ENCODE measurements at places on chromosomes 3 and 15.

- no peak overlapping the region for H3K27ac ChIP-seq
- no peak overlapping the region for H3K4me3 ChIP-seq
- no peaks in the 10 kb centered on the region for H3K36me3 ChIP-seq
- no peak for DNase-seq
- no peaks in the 10 kb centered on the region for H3K27me3 ChIP-seq
- peaks cover 5% of the 10 kb centered on the region for H3K4me1 ChIP-seq
Observed at GRCh38 chr3:147297761-147298350, 108.5 kb downstream of the ZIC4 start.

- H3K36me3 ChIP-seq, result no peaks in the 10 kb centered on the region
- no peak for DNase-seq
- H3K4me3 ChIP-seq, result no peak overlapping the region
- H3K4me1 ChIP-seq, result no peaks in the 10 kb centered on the region
- H3K27me3 ChIP-seq, result no peaks in the 10 kb centered on the region
- H3K27ac ChIP-seq, result no peak overlapping the region
Observed at GRCh38 chr15:39728845-39729244, 53.8 kb downstream of the FSIP1 start.

GRCh38 chr3:177512945-177513814 is 315.9 kb upstream of the TBL1XR1 start:
- no peak for DNase-seq
- no peak overlapping the region for H3K4me3 ChIP-seq
- H3K36me3 ChIP-seq, result no peaks in the 10 kb centered on the region
- no peaks in the 10 kb centered on the region for H3K27me3 ChIP-seq
- no peak overlapping the region for H3K27ac ChIP-seq

DNA sequence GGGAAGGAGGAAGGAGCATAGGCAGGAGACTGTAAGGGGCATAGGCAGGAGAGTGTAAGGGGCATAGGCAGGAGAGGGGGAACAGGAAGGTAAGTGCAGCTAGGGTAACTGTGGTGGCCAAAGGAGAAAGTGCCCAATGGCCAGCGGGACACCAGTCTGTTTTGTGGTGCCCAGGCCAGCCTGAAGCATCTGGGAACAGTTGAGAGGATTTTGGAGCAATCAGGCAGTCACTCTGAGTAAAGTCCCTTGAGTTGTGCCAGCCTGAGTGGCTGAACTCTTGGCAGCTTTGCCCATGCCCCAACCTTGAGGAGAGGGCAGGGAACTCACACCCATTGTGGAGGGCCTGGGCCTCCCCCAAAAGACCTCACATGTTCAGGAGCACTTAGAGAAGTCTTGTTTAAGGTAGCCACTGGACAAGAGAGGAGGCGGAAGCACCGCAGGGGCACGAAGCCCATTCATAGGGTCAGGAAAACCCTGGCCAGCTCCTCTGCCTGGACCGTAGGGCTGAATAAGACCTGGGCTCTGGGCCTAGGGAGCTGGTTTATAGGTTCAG is 3.5 kb upstream of the TGM5 start:
- H3K36me3 ChIP-seq, result no peaks in the 10 kb centered on the region
- H3K4me1 ChIP-seq, result peaks cover 8% of the 10 kb centered on the region
- no peak overlapping the region for H3K27ac ChIP-seq

- H3K27ac ChIP-seq, result no peak overlapping the region
- no peak for DNase-seq
- H3K36me3 ChIP-seq, result no peaks in the 10 kb centered on the region
- no peaks in the 10 kb centered on the region for H3K27me3 ChIP-seq
- H3K4me3 ChIP-seq, result no peak overlapping the region
- no peaks in the 10 kb centered on the region for H3K4me1 ChIP-seq
Observed at GRCh38 chr3:105979961-105980360, 111.1 kb upstream of the CBLB start.

- H3K36me3 ChIP-seq, result no peaks in the 10 kb centered on the region
- DNase-seq, result no peak
- H3K4me3 ChIP-seq, result no peak overlapping the region
- H3K4me1 ChIP-seq, result peaks cover 8% of the 10 kb centered on the region
Observed at GRCh38 chr3:39250116-39250747, 29.6 kb downstream of the CX3CR1 start.

DNA sequence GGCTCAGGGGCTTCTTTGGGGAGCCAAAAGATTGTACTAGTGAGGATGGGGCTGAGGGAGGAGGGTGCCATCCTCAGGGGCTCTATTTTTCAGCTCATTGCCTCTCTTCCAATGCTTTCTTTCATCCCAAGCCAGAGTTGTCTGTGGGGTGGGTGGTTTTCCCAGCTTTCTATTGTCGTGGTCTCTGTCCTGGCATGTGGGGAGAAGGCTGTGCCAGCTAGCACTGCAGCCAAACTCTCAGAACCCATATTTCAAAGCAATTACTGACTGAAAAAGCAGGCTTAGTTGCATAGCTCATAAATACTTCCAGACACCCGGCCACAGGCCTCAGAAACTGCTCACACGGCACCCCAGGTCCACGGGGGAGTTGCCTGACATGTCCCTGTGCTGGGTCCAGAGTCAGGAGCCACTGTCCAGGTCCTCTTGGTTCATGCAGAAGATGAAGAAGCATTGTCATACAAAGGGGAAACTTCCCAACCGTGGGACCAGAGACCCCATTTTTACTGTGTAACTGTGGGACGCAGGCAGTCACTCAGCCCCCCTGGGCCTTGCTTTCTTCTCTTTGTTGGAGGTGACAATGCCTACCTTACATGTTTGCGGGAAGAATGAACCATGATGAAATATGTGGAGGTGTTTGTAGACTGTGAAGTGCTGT is 27.6 kb downstream of the FGD5 start:
- H3K27ac ChIP-seq, result peak overlapping the region; percentile 56
- H3K4me3 ChIP-seq, result no peak overlapping the region
- peaks cover 53% of the 10 kb centered on the region for H3K4me1 ChIP-seq
- no peaks in the 10 kb centered on the region for H3K36me3 ChIP-seq

GRCh38 chr3:179513862-179514261 is 48.9 kb upstream of the ACTL6A start:
- H3K4me3 ChIP-seq, result no peak overlapping the region
- H3K4me1 ChIP-seq, result no peaks in the 10 kb centered on the region
- no peaks in the 10 kb centered on the region for H3K27me3 ChIP-seq
- H3K27ac ChIP-seq, result no peak overlapping the region

DNA sequence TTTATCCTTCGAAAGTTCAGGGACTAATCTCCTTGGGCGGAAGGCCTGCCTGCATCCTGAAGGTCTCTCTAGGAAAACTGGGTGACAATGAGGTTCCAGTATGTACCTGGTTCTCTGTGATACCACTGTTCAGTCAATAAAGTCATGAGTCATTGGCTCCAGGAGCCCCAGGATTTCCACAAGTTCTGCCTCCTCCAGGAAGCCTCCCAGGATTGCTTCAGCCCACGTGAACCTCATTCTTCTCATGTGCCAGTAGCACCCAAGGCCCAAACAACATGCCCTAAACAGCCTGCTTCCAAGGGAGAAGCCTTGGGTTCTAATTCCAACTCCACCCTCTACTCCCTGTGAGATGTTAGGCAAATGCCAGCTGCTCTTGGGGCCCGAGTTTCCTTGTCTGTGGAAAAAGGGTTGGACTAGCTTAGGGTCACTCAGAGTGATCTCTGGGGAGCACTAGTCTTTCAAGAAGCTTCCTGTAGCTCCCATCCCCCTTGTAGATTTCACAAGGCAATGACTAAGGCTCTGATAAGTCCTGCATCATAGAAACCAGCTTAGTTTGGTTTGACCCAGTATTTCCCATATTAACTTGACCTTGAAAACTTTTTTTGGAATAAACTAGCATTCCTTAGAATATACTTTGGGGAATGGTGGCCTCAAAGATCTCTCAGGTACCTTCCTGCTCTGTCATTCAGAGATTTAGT is 118.3 kb upstream of the ATP2B2 start:
- H3K27ac ChIP-seq, result no peak overlapping the region
- H3K4me1 ChIP-seq, result no peaks in the 10 kb centered on the region
- no peak for DNase-seq
- no peaks in the 10 kb centered on the region for H3K36me3 ChIP-seq
- no peak overlapping the region for H3K4me3 ChIP-seq
- H3K27me3 ChIP-seq, result peaks cover 35% of the 10 kb centered on the region

DNA sequence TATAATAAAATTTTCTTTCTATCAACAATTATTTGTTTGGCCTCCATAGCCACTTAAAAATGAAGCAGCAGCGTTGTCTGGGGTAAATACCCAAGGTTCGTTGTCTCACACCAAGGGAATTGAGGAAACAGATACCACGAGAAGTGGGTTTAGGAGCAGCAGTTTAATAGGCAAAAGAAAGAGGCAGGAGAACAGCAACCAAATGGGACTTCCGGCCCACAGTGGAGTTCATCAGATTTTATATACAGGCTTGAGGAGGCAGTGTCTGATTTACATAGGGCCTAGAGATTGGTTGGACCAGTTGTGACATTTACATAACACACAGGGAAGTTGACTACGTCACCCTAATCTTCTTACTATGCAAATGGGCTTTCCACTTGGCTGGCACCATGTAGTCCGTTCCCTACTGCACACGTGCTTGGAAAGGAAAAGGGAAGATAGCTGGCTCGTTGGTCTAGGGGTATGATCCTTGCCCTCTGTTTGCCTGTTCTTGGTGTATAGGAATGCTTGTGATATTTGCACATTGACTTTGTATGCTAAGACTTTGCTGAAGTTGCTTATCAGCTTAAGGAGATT is 61.5 kb upstream of the SETMAR start:
- no peaks in the 10 kb centered on the region for H3K36me3 ChIP-seq
- no peak overlapping the region for H3K4me3 ChIP-seq
- H3K4me1 ChIP-seq, result no peaks in the 10 kb centered on the region
- no peak overlapping the region for H3K27ac ChIP-seq
- no peak for DNase-seq

DNA sequence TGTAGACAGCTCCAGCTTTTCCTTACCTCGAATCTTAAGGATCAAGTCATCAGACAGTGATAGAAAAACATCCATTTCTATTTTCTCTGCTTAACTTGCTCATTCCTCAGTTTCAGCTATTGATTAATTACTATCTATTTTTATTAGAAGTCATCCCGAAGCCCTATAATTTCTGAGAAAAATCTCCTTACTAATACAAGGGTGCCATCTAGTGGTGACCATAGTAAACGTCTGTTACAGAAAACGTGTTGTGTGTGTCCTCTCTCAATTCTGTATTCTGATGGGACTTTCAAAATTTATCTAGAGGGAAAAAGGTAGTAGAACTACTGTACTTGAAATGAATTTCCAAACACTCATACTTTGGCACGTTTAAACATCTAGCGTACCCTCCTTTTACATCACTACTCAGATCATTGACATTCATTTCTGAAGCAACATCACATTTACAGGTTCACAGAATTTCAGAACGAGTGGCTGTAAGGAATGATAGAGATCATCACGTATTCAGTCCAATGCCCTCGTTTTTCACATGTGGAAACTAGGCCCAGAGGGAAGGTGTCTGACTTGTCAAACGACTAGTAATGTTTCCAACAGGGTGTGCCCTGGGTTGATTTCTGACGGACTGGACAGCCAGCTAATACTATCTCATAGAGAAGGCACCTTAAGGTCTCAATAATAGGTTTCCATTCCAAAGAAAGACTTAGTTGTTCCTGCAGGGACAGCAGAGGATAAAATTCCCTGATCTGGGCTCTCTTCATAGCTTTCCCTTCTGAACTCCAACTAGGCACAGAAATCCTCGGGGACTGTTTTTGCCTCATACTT is 25.6 kb downstream of the HACD2 start:
- peaks cover 11% of the 10 kb centered on the region for H3K4me1 ChIP-seq
- no peaks in the 10 kb centered on the region for H3K27me3 ChIP-seq
- DNase-seq, result no peak
- peaks cover 4% of the 10 kb centered on the region for H3K36me3 ChIP-seq
- no peak overlapping the region for H3K27ac ChIP-seq

- H3K36me3 ChIP-seq, result no peaks in the 10 kb centered on the region
- H3K27me3 ChIP-seq, result no peaks in the 10 kb centered on the region
- H3K4me1 ChIP-seq, result peaks cover 5% of the 10 kb centered on the region
- no peak overlapping the region for H3K4me3 ChIP-seq
- no peak overlapping the region for H3K27ac ChIP-seq
Observed at GRCh38 chr15:58420579-58421043, 11.2 kb upstream of the LIPC start.

DNA sequence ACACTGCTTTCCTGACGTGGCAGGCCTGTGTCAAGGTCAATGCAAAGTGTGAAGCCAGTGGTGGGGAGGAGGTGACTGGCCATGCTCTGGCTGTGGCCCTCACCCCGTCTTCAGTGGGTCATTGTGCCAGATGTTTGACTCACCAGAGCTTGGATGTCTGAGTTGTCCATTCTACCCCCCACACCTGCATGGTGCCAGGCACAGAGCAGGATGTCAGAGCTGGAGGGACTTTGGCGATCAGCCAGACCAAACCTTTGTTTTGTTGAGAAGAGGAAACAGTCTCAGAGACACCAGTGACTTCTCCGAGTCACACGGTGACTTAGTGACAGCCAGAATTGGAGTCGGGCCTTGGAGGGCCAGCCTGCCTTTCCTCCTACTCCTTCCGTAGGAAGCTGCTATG is 49.5 kb downstream of the SMAD6 start:
- H3K27me3 ChIP-seq, result no peaks in the 10 kb centered on the region
- peaks cover 23% of the 10 kb centered on the region for H3K4me1 ChIP-seq
- H3K36me3 ChIP-seq, result no peaks in the 10 kb centered on the region
- H3K27ac ChIP-seq, result no peak overlapping the region

- no peak overlapping the region for H3K27ac ChIP-seq
- H3K27me3 ChIP-seq, result no peaks in the 10 kb centered on the region
- no peaks in the 10 kb centered on the region for H3K36me3 ChIP-seq
- H3K4me3 ChIP-seq, result no peak overlapping the region
- no peaks in the 10 kb centered on the region for H3K4me1 ChIP-seq
- DNase-seq, result no peak
Observed at GRCh38 chr3:85142626-85143025, 183.8 kb downstream of the CADM2 start.

- DNase-seq, result no peak
- H3K27ac ChIP-seq, result no peak overlapping the region
- H3K4me1 ChIP-seq, result peaks cover 21% of the 10 kb centered on the region
- no peaks in the 10 kb centered on the region for H3K36me3 ChIP-seq
- no peak overlapping the region for H3K4me3 ChIP-seq
Observed at GRCh38 chr3:160445854-160446253, 3.7 kb downstream of the TRIM59 start.

- peaks cover 33% of the 10 kb centered on the region for H3K4me1 ChIP-seq
- no peak overlapping the region for H3K27ac ChIP-seq
- no peaks in the 10 kb centered on the region for H3K36me3 ChIP-seq
Observed at GRCh38 chr3:11095932-11096265, 58.4 kb upstream of the HRH1 start.
